ACHN (cell line): ENCODE measurements at places on chromosomes 5 and 9.

DNA sequence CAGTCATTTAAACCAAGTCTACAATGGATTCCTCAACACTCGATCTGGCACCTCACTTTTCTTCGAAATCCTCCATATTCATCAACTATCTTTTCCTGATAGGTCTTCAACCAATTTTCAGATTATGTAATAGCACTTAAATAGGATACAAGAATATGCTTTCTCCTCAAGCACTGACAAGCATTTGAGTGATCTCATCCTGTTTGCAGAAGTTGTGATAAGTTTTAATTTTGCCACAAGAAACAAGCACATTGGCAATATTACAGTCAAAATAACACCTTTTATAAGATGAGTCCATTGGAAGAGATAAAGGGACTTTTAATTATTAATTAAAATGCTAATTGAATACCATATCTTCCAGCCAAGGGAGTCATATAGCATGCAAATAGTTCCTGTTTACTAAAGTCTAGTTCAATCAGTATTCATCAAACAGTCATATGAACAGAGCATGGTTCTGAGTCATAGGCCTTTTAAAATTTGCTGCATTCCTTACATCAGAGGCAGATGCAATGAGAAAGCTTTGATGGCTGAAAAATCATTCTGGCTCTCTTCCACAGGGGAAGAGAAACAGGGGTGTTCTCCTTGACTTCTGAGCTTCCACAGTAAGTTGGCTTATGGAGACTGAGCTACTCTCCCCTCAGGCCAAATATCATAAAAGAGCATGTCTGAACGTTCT is 32.7 kb upstream of the ZCCHC9 start:
- peak; percentile 47 for DNase-seq

- no peak for DNase-seq
Measured at GRCh38 chr9:77987880-77988525, 43.6 kb downstream of the GNAQ start.

DNA sequence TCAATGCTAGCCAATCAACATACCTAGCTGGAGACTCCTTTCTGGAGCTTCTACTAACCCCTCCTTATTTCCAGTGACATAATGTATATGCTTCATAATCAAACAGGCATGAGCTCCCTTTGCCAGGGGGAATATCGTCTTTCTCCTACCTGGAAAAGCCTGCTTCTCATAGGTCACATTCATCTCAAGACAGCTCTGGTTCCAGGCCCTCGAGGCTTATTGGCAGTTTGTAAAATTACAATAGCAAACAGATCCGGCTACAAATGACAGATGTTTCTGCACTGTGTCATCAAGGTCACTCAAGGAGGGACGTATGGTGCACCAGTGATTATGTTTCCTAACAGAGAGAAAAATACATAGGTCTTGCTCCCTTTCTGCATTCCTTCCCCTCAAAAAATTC is 140.0 kb downstream of the SAXO1 start:
- no peak for DNase-seq

GRCh38 chr5:124395287-124395686 is 351.2 kb downstream of the ZNF608 start:
- DNase-seq: no peak

DNA sequence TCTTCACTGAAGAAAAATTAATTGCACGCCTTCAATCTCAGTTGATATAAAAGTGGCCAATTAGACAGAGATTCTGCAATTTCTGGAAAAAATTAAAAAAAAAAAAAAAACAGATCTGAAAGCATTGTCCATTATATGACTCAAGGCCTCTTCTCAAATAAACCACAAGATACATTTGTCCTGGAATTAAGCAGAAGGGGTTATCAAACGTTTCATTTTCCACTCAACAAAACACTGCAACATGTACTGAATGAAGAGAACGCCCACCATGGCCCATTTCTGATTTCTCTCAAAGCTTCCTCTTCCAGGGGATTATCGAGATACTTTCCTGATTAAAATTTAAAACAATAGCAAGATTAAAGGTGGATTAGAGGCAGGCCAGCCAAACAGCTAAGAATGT is 5.8 kb upstream of the PAPPA start:
- DNase-seq: no peak

DNA sequence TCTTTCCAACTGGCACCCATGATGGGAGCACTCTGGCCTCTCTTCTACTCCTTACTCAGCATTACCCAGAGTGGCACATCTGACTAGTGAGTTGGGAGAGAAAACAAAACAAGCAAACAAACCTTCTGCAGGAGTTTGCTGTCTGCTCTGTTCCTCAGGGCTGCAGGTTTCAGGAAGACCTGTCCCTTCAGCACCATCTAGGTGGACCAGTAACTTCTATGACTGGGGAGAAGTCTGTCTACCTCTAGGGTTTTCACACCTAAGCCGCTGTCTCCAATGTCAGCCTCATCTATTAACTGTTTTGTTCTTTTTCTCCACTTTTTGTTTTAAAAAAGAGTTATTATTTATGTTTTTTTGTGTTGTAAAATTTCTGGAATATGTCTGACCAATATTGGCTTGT is 58.7 kb downstream of the RAB3C start:
- DNase-seq: no peak

GRCh38 chr5:54581831-54582548 is 64.4 kb downstream of the SNX18 start:
- no peak for DNase-seq

DNA sequence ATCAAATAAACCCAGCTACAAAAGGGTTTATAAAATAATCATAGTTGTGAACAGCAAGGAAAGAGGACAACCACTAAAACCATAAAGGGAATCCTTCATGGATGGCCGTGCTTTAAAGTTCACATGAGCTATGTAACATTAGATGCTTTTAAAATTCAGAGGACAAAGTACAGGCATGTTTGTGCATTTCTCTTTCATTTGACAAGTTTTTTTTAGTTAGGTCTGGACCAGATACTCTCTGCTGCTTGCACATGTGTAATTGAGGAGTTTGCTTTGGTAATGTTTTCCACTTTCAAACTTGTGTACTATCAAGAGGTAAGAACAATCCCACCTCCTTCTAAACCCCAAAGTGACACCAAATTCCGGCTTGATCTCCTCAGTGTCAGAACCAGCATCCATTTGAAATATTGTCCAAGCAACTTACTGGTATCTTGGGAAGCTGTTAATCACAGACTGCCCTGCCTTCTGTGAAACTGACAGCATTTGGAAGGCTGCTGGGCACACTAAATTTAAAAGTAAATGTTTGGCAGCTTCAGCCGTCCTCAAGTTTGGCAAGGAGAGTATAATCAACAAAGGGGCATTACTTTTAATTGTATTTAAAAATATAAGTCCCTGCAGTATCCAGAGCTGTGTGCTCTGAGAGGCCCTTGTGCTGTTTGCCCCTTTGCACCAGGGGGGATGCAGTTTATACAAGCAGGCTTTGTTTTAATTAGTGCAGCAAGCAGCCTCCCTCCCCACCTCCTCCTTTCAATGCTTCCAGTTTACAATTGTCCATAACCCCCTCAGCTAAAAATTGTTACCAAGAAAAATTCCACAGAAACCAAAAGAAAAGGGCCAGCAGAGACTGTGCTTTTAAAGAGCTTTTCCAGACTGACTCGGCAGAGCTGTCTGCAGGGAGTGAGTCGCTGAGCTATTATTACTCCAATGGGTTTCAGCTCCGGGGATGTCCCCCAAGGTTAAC is 328.3 kb upstream of the MPDZ start:
- no peak for DNase-seq
